ENCODE measurements at places on chromosomes 1 and 21.
A peak's percentile ranks its signal among the peaks of the same experiment; 100 is the strongest.

DNA sequence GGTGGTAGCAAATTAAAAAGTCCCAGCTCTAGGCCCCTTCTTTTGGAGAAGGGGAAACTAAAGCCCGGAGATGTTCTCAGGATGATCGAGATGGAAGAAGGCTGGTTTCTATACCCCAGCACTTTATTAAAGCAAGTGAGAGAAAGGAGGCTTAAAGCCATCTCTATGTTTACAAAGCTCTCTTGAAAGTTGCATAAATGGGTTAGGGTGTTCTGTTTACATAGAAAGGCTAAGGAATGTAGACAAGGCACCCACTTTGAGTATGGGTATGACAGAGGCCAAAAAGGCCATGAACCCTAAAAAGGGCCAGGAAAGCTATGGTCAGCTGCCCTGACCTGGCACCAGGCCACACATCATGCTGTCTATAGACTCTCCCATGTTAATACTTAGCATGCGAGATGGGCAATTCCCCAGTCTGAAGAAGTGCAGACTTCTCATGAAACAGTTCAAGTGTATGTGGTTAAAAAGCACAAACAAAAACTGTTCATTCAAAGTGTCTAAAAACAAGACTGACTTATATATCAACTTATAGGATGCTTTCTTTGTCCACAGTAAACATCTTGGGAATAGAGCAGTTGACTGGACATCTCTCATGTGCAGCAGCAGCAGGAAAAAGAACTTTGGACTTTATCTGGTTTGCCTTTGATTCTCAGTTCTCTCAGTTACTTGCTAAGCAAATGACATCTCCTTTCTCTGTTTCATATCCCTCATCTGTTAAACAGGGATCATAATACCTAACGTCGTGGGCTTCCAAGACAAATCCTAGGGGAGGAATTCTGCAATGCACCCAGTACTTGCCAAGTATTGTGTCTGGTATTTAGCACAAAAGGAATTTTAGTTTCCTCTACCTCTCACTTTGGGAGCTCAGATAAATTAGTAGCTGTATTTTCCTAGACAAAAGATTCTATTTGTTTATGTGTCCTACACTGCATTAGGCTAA lies 521.6 kb downstream of the PLPP3 start:
- DNase-seq = no peak

DNA sequence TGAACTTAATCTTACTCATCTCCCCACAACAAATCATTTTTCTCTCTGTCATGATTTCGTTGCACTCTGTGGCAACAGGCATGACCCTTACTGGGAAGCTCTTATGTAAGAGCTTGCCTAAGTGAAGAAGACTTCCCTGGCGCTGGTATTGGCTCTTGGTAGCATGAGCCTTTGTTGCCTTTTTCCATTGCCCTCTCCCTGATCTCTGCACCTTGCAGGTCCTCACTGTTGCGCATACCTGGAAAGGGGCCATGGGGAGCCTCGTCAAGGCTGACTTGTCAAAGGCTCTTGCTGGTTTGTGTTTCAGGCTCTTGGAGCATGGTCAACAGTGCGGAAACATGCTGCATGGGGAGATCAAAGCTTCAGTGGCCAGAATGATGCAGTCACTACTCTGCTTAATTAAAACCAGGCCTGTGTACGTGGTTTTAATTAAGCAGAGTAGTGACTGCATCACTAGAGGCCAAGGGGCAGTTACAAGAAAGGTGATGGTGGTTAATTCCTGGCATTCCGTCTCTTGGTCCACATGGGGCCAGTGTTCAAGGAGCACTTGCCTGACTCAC lies 141.3 kb downstream of the SPATA46 start:
- no peak for DNase-seq

GRCh38 chr1:94425821-94426484 lies 7.8 kb downstream of the ABCD3 start:
- DNase-seq = no peak

DNA sequence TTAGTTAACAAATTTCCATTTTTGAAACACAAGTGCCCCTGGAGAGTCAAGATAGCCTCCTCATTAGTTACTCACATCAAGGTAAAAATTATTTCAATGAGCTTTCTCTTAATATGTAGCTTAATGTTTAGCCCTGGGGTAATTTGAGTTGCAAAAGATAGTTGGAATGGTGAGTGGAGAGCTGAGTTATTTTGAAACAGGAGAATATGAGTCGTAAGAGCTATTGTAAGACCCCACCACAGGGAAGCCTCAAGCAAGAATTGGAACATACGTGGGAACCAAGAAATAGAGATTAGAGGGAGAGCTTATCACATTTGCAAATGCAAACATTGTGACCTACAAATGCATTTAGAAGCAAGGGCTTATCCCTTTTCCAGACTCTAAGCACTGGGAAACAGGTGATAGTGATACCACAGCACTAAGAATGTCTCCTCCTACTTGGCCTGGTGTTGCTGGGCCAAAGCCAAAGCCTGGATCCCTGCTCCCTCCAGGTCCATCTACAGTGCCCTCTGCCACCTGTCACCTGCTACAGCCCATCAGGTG lies 635.1 kb downstream of the PTPRC start:
- DNase-seq = no peak

GRCh38 chr1:229874136-229874535 lies 192.9 kb upstream of the GALNT2 start:
- DNase-seq = no peak

GRCh38 chr1:179935909-179936496 lies 18.6 kb upstream of the CEP350 start:
- DNase-seq = no peak

- no peak for DNase-seq
Measured at GRCh38 chr1:169186106-169186505, 79.6 kb downstream of the ATP1B1 start.

GRCh38 chr1:116352349-116352813 lies 20.7 kb upstream of the ATP1A1 start:
- no peak for DNase-seq

- no peak for DNase-seq
Measured at GRCh38 chr21:45574081-45574501, 31.9 kb upstream of the SLC19A1 start.

- no peak for DNase-seq
Measured at GRCh38 chr1:156310962-156311361, 11.9 kb upstream of the VHLL start.

- DNase-seq = no peak
Measured at GRCh38 chr1:161096015-161096414, 2.1 kb upstream of the KLHDC9 start.

GRCh38 chr1:209620487-209620884 lies 31.7 kb downstream of the LAMB3 start:
- peak; percentile 60 for DNase-seq

- no peak for DNase-seq
Measured at GRCh38 chr1:183027031-183027430, 3.8 kb downstream of the LAMC1 start.

GRCh38 chr1:207186503-207186902 lies 82.5 kb downstream of the C4BPA start:
- DNase-seq = no peak

DNA sequence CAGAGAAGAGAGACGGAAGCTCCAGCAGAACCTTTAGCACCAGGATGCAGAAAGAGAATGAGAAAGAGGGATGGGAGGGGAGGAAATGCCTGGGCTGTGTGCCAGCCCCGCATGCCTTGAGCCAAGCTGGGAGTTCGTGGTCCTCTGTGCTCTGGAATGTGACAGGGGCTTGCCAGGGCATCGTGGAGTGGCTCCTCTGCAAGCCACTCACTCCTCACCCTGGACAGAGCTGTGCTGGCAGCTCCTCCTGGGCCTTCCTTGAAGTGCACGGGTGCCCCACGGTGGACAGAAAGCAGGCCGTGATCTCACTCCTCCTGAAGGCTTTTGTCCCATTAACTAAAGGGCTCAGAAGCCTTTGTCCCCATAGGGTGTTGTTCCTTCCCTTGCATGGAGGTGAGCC lies 34.8 kb upstream of the PRELP start:
- no peak for DNase-seq

DNA sequence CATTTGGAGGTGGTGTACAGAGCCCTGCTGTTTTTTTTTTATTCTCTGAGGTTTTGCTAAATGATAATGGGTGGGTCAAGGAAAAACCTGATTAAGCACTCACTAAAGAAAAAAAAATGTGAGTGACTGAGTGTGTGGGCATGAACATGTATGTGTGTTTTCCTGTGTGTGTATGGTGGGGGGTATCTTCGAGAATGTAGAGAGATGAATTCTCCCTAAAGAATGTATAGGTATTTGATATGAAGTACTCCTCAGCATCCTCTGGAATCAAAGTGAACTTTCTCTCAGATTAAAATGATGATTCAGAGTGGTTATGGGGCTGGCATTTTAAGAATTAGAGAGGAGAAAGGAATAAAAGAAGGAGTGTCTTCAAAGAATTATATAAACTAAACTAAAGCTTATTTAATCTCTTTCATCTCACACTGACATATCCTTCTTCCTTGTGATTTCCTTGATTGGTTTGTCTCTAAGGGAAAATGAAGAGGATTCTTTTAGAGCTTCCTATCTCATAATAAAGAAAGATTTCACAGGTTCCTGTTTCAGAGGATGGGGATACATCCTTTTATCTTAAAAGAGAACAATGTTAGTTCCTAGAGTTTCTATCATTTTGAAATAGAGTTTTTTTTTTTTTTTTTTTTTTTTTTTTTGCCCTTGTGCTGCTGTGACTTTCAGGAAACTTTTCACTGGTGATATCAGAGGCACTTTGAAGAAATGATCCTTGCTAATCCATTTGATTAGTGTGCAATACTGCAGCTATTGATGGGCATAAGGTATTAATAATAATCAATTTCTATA lies 23.9 kb downstream of the S1PR1 start:
- DNase-seq = no peak

GRCh38 chr21:37513383-37513782 lies 146.8 kb downstream of the DYRK1A start:
- DNase-seq = no peak

GRCh38 chr1:245687636-245688535 lies 533.1 kb downstream of the KIF26B start:
- DNase-seq = no peak

DNA sequence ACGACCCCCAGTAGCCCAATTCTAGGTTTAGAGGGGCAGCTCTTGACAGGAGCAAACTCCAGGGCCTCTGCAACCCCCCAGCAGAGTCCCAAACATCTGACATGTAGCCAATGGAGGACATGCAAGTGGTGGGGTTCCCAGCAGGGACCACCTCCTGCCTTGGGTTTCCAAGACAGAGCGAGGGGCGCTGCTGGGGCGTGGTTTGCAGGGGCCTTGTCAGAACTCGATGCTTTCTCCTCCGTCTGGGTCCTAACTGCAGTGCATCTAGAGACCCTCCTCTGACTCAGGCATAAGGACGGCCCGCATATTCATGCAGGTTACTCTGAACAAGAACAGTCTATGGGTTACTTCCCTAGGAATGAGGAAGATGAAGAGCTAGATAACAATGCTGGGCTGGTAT lies 17.2 kb downstream of the EPHX1 start:
- no peak for DNase-seq

- no peak for DNase-seq
Measured at GRCh38 chr21:27021046-27021445, 54.2 kb upstream of the ADAMTS5 start.

DNA sequence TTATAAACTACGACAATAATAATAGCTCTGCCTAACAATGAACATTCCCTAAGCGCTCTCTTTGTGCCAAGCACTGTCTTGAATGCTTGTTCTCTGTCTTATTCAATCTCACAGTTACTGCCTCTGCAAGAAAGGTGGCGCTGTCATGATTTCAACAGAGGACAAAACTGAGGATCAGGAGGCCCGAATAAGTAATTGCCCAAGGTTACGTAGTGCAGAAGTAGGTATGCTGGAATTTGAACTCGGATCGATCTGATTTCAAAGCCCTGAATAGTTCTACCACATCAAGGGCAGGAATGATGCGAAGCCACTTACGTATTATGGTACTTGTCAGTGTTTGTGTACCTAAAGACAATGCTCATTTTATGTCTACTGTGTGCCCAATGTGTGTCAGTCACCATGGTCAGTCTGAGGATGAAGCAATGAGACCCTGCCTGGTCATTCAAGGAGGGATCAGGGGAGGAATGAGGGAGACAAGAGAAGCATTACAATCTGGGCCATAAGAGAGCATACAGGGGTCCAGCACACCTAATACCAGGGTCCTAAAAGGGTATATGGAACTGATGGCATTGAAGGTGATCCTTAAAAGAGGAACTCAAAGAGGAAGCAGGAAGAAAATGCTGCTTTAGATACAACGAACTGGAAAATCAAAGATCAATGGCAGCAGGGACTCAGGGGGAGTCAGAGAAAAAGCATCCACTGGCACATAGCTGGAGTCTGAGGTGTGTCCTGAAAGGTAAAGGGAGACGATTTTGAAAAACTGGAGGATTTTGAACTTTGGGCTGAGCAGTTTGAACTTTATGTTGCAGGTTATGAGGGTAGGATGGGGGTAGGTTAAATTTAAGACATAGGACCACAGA lies 389.2 kb downstream of the PLPP3 start:
- no peak for DNase-seq

DNA sequence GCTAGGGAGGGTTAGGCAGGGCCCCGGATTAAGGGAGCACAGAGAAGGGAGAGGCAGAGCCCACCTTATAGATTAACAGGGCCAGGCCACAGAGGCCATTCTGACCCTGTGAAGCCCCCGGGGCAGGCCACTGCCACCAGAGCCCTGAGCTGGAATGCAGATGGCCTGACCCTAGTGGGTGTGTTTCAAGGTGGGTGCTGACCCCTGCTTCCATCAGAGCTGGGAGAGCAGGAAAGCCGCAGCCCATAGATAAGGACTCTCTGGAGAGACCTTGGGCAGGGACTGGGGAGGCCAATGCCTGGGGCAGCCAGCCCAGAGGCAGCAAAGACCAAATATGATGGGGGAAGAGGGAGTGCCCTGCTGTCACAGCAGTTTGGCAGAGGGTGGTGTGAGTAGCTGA lies 35.9 kb downstream of the NCMAP start:
- DNase-seq = no peak

- no peak for DNase-seq
Measured at GRCh38 chr1:34839526-34840305, 19.8 kb downstream of the SMIM12 start.

DNA sequence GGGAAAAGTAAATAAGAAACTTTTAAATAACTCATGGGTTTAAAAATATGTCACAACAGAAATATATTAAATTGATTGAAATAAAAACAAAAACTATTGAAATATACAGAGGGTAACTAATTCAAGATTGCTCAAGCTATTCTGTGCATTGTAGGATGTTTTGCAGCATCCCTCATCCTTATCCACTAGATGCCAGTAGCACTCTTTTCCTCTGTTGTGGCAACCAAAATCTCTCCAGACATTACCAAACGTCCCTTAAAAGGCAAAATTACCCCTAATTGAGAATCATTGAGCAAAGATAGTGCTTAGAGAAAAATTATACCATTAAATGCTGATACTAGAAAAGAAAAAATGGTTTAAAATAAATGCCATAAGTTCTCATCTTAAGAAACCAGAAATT lies 682.6 kb downstream of the RWDD3 start:
- DNase-seq = no peak

- no peak for DNase-seq
Measured at GRCh38 chr1:85448358-85448757, 16.6 kb downstream of the DDAH1 start.

- DNase-seq = no peak
Measured at GRCh38 chr21:31414263-31415000, 70.4 kb upstream of the TIAM1 start.

DNA sequence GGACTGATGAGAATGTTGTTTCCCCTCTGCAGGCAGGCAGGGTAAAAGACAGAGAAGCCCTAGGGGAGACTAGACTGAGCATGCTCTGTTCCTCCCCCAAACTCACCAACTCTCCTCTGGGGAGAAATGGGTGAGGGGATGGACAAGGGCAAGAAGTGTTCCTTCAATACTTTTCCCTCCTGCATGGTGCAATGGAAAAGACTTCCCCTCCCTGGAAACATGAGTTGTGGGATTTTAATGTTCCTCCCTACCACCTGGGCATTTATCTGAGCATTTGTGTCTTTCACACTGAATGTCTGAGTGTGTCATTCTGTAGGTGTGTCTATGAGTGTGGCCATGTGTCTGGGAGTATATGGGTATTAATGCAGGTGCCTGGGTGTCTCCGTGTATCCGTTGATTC lies 275.7 kb downstream of the C1orf94 start:
- DNase-seq = no peak

Data from spinal cord (tissue), 10 donors.